ENCODE measurements at places on chromosomes 12 and 14.

DNA sequence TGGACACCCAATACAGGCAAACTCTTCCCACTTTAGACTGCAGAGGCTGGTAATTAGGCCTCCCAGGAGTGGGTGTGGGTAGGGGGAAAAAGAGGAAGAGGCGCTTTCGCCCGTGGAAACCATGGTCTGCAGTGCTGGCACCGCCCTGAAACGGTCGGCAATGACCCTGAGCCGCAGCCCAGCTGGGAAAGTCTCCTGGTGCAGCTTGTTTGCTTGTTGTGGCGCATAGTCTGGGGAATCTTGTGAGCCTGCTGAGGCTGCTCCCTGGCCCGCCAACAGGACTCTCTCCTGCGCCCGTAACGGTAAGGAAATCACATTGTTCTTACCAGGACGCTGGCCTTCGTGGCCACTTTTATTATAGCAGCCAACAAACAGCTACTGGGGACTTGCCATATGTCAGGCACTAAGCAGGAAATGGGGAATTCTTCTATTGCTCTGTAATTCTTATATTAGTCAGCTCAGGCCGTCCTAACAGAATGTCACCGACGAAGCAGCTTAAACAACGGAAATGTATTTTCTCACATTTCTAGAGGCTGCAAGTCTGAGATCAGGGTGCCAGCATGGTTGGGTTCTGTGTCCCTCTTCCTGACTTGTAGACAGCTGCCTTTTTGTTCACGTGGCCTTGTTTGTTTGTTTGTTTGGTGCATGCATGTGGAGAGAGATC is 52.5 kb upstream of the RIN3 start:
- no peak for DNase-seq

DNA sequence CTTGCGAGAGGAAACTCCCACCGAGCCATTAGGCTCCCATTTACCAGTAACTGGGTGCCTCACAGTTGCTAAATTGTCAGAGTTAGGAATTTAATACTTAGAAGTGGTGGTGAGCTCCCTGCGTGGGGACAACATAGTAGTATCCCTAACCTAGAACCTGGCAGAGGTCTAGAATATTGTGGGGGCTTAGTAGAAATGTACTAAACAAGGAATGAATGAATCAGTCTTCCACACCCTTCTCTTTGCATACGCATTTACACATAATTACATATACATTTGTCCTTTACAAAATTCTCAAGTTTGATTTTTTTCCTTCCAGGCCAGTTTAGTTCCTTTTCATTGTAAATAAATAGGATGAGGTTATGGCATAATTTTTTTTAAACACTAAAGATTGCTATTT is 24.1 kb downstream of the PELI2 start:
- no peak for DNase-seq

- no peak for DNase-seq
Measured at GRCh38 chr14:91154851-91155625, 41.2 kb downstream of the DGLUCY start.

GRCh38 chr12:104772336-104772735 is 185.8 kb downstream of the SLC41A2 start:
- no peak for DNase-seq

DNA sequence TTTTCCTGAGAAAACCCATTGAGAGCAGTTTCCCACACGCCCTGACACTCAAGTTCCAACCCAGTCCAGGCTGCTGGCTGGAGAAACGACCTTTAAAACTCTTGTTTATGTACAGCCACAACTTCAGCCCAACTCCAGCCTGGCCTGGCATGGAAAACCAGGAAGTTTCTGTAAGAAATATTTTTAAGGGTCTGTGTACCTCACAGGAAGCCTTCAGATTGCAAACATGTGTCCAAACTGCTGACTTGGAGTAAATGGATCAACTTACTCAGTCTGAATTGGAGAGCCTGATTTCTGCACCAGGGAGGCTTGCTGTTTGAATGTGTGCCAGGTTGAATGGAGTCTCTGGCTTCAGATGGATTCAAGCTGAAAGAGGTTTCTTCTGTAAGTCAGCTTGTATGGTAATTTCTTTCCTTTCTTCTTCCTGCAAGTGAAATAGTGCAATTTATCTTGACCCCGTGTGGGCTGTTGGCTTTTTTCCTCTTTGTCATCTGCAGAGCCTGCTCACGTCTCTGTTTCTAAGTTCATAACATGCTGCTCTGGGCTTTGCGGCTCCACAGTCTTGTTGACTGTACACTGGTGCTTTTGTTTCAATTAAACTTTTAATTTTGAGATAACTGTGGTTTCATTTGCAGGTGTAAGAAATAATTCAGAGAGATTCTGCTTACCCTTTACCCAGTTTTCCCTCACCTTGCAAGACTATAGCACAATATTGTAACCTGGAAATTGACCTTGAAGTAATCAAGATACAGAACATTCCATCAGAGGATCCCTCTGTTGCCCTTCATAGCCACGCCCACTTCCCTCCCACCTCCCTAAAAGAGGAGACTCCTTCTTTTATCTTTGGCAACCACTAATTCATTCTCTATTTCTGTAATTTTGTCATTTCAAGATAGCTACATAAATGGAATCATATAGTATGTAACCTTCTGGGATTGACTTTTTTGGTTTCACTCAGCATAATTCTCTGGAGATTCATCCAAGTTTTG is 109.7 kb upstream of the PRMT8 start:
- no peak for DNase-seq

DNA sequence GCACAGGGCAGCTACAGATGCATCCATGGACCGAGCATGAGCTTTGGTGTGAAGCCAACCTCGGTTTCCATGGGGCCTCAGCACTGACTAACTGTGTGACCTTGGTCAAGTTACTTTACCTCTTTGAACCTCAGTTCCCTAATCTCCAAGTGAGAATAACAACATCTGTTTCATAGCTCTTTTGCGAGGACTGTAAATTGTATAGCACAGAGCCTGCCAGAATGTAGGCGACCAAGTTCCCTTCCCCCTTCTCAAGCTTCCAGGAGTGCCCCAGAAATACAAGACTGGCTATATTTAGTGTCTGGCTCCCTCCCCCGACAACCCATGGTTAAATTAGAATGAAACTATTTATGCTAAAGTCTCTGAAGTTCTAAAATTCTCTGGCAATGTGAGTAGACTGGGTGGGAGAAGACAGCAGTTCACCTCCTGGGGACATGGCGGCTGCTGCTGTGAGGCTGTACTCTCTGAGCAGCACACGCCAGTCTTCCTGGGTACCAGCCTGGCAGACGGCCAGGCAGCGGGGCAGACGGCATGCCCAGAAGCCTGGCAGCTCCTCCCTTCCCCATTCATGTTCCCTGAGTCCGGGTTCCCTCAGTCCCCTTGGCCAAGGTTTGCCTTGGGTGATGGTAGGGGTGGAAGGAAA is 22.0 kb upstream of the TMED10 start:
- DNase-seq: no peak

DNA sequence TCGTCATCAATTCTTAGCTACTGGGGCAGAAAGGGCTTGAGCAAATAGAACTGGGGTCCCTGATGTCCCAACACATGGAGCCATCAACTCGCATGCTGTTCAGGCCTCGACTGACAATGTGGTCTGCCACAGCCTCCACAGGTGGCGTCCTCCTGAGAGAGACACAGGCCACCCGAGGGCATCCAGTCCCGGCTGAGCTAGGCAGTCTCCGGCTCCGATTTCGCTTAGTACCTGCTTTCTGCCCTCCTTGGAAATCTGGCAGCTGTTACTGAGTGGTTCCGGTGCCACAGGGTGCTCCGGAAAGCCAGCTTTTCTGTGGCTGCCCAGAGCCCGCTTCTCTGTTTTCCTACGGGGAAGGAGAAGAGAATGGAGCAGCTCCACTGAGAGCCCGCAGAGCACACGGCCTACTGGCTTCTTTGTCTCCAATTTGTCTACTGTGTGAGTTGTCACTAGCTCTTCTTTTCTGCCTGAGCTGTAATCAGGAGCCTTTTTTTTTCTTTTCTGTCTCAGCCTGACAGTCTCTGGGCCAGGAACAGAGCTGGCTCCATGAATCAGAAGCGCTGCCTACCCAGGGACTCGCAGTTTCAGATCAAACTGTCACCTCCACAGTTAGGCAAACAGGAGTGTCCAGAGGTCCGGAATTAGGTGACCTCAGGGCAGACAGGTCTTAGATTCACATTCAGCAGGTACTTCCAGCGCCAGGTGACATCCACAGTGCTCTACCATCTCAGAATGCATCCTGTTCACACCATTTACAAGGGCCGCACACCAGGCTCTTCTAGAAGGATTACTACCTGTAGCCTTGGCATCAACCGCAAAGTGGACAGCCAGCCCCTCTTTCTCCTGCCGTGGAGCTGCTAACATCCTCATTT is 73.3 kb downstream of the MOK start:
- no peak for DNase-seq

DNA sequence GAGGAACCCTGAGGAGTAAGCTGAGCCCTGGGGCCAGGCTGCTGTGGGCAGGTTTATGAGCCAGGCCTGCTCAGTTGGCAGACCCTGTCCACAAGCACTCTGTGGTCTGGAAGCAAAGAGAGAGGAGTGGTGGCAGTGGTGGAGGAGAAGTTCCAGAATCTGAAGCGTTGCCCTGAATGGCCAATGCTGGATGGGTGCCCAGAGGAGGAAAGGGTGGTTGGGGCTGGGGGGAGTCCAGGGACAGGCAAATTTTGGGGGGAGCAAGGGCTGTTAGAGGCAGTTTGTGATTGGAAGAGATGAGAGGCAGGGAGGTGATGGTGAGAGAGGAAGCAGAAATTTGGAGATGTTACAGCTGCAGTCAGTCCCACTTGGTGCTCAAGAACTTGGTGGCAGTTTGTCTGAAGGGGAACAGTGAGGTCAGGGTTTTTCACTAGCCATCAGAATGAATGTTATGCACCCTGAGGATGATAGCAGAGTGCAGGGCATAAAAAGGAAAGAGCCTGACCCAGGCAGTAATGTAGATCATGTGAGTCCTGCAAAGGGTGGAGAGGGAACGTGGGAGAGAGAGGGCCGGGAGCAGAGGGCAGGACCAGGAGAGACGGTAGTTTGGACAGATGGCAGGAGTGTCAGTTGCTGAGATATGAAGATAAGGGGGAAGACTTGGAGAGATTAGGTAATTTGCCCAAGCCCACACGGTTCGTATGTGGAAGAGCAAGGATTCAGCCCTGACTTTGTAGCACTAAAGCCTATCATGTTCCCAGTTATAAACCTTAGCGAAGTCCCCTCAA is 51.2 kb downstream of the GALNT8 start:
- DNase-seq: no peak

DNA sequence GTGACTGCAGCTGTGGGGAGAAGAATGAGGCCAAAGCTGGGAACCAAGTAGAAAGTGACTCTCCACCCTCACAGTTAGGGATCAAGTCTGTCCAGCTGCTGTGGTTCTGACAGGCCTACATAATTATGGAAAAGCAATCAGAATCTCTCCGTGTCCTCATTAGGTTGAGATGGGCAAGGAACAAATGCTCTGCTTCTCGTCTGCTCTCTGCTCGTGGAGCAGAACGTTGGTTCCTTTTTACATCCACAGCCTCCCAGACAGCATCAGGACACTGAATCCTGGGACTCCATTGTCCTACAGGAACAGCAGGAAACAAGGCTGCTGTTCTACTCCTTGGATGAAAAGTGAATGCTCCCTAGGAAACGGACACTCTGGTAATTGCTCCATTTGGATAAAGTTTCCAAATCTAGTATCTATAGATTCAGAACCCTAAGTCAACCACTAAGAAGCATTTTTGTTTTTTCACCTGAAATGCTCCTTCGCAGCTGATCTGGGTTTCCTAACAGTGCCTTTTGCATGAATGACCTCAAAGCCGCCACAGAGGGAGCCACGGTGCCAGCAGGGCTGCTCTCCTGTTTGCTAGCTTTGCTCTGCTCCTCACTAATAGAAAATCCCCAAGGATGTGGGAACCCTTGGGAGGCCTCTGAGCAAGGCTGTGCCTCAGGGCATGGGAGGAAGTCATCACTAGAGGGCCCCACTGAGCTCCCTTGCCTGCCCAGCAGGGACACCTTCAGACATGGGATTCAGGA is 102.0 kb downstream of the EGLN3 start:
- no peak for DNase-seq

GRCh38 chr12:28507867-28508266 is 317.6 kb downstream of the CCDC91 start:
- DNase-seq: no peak

DNA sequence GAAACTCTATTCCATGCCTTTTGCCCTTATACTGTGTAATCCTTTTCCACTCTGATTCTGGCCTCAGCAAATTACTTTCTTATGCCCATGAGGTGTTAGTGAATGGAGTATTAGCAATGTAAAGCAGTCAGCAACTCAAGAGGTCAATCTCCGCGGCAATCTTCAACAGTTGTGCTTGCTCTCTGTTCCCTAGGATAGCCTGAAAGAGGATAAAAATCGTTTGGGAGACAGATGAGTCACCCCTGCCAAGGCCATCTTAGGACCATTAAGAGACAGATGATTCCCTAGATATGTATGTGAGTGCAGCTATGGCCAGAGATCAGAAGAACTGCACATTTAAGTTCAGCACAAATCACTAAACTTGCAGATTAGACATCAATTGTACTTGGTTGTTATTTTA is 1145.8 kb downstream of the GALC start:
- DNase-seq: no peak

DNA sequence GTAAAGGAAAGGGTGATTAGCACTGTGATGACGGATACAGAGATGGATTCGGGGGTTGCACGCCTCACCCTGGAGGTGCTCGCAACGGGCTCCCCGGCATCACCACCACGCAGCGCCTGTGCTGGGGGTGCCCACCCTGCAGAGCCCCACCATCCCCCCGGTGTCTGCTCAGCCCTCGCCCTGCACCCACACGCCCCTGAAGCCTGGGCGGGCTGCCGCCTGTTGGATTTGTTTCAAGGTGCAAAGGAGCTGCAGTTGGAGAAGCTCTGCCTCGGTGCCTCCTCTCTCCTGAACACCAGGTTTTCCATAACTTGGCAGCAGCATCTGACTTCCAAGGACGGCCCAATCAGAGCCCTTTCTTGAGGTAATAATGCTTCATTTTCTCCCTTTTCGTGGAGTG is 106.1 kb upstream of the TMEM132D start:
- DNase-seq: no peak

GRCh38 chr12:91717804-91718203 is 427.8 kb downstream of the BTG1 start:
- no peak for DNase-seq

DNA sequence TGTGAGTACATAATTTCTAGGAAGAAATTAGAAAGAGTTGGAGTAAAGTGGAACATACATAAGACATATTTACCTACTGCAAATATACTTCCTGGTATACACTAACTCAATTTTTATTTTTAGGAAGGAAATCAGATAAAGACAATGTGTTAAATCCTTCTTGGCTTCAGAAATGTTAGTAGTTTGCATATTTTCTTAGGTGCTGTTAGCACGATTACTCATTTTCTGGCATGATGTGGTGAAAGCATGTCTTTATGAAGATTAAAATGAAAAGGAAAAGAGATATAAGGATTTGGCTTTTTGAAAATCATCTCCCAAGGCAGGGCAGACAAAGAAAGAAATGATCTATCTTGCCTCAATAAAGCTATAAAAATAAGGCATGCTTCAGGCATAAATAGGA is 287.6 kb upstream of the E2F7 start:
- DNase-seq: no peak

DNA sequence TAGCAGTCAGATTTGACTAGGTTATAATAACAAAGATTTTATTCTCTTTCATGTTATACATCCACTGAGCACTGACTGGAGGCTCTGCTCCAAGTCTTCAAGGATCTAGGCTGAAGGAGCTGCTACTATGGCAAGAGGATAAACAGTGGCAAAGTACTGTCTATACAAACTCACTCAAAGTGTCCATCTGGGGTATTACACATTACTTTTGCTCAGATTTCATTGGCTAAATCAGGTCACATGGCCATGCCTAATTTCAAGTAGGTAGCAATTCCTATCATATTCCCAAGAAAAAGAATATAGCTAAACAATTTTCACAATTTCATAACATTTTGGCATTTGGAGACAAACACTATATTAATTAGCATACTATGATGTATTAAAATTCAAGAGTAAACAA is 40.9 kb downstream of the CDK17 start:
- no peak for DNase-seq

All from stimulated activated CD8-positive, alpha-beta memory T cell treated with anti-CD3 and anti-CD28 coated beads, Interleukin-4, amount 100 ng/mL, for 1 hour (primary cell).